ENCODE measurements at places on chromosomes 16 and 17.

DNA sequence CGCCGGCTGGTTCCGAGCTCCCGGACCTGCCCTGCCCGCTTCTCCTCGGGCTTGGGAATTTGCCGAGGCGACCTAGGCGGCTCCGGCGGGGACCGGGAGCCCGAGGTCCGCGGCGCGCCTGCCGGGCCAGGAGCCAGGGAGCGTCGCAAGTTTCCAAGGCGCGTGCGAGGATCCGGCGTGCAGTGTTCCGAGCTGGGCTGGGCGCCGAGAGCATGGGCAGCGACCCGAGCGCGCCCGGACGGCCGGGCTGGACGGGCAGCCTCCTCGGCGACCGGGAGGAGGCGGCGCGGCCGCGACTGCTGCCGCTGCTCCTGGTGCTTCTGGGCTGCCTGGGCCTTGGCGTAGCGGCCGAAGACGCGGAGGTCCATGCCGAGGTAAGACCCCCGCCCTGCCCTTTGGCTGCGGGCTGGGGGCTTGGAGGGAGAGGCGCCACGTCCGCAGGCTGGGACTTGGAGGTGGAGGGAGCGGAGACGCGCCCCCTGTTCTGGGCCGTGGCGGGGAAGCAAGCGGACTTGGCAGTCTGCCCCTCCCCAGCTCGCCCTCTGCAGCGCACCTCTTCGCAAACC is 668 bp downstream of the MMP15 start:
- no peak for DNase-seq

- DNase-seq: no peak
Measured at GRCh38 chr17:29412780-29413565, 22.8 kb downstream of the TAOK1 start.

DNA sequence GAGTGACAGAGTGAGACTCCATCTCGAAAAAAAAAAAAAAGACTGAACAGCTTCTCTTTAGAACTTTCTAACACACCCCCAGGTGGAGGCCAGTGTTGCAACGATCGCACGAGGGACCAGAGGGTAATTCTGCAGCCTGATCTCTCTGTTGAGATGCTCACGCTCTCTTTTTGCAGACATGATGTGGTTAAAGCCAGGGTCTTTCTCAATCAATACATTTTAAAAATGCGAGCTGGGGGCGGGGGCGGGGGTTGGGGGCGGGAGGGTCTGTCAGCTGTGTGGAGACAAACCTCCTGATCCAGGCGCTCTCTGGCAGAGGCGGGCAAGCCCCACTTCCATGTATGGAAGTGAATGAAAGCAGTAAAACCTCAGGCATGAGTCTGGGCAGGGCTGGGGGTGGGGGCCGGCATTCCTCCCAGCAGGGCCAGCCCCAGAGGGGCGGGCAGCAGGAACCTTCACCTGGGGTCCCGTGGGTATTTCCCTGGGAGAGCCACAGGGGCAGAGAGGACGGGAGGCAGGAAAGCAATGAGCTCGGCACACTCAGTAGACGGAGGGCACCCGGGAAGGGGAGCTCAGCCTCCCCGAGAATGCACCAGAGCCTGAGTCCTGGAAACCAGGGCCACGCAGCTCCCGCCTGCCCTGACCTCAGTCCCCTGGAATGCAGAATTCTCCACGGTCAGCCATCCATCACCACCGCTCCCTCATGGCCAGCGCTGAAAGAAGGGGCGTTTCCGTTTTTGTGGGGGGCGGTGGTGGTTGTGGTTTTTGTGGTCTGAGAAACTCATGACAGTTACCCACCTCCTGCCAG is 28.0 kb downstream of the NXN start:
- DNase-seq: no peak

GRCh38 chr16:80459331-80459777 is 81.4 kb upstream of the DYNLRB2 start:
- DNase-seq: no peak

DNA sequence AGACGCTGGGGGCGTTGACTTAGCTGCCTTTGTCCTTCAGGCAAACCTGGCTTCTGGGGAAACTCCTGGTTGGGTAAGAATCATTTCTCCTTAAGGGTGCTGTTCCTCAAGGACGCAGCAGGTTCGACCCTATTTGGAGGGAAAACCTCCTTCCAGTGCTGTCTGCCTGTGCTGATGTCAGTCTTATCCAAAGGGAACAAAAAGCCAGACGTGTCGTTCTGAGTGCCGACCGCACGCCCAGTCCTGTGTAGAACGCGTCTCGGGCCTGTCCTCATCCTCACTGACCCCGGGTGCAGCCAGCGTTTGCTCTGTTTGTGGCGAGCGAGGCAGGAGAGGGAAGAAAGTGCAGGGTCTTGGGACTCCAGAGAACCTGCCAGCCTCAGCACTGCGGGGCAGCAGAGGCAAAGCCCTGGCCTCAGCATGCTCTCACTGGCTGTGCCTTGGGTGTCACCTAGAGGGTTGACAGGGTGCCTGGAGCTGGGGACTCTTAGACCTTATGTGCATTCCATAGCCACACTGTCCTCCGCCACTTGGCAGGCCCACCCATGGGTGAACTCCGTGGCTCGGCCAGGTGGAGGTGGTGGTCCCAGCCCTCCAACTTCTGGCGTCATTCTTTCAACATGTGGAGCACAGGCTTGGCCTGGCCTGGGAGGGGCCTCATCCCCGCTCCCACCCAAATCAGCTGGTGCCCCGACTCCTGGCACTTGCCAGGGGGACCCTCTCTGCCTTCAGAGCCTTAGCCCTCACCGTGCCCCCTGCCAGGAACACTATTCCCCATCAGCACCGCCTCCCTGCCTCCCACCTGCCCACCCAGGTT is 6.0 kb downstream of the SNN start:
- DNase-seq: no peak

- DNase-seq: no peak
Measured at GRCh38 chr17:82898976-82899514, 59.2 kb upstream of the ZNF750 start.

DNA sequence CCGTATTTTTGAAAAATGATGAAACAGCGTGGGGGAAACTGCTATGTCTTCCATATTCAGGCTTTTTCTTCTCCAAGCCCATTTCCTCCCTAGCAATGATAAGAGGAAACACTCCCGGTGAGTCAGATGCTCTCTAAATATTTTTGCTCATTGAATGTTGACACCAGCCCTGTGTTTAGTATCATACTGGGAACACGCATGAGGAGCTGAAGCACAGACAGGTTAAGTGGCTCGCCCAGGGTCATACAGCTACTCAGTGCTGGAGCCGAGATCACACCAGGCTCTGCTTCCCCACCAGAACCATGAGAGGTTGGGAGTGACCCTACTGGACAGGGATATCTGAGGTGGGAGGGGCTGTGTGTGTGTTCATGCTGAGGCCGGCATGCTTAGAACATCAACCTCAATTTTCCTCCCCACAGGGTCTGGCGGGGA is 37.8 kb upstream of the ADGRG1 start:
- no peak for DNase-seq

- peak; percentile 74 for DNase-seq
Measured at GRCh38 chr17:8120520-8121406, 2.4 kb upstream of the ALOXE3 start.

GRCh38 chr17:39547713-39548478 is 59.8 kb downstream of the NEUROD2 start:
- peak; percentile 53 for DNase-seq

DNA sequence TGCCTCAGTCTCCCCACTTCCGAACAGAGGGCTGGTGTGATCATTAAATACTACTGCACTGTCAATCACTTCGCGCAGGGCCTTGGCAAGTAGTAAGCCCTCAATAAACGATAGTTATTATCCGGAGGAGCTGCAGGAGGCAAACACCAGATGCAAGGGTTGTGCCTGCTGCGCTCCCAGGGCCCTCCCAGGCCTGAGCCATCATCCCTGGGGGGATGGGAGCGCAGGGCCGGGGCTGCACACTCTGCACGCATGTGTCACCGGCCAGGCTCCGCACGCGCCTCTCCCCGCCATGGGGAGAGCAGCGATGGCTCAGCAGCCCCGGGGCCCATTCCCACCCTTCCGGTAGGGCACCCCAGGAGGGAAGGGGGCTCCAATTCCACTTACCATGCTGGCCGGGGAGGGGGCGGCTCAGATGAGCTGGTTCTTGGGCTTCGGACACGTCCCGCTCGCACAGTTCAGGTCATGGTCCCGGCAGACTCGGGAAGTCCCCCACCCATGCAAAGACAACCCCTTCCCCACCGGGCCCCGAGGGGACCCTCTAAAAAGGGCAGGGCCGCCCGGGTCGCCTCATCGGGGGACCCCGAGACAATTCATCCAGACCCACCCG is 681 bp downstream of the XPO6 start:
- DNase-seq: peak; percentile 60

DNA sequence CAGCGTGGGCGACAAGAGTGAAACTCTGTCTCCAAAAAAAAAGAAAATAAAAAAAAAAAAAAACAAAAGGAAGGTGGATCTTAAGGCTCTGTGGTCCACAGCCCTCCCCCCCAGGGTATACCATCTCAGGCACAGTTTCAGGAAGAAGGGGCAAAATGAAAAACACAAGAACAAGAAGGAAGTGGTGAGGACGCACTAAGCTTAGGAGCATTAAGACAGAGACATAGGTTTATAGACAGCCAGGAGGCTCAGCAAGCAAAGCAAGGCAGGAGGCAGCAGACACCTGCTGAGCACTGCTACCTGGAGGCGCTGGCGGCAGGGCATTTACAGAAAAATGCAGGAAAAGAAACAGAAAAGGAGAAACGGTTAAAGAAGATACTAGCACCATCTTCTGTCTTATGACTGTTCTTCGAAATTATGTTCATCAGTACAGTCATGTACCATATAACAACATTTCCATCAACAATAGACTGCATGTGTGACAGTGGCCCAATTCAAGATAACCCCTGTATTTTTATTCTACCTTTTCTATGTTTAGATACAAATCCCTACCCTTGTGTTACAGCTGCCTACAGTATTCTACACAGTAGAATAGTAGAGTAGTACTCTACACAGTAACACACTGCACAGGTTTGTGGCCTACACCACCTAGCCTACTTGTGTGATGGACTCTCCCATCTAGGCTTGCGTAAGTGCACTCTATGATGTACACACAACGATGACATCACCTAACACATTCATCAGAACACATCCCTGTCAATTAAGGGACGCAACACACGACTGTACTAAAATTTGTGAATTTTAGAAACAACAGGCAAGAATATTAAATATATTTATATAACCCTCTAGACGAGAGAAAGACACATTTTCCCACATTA is 62.5 kb downstream of the XPO6 start:
- no peak for DNase-seq

- DNase-seq: peak; percentile 100
Measured at GRCh38 chr17:1716076-1716911, 6.1 kb upstream of the TLCD2 start.

DNA sequence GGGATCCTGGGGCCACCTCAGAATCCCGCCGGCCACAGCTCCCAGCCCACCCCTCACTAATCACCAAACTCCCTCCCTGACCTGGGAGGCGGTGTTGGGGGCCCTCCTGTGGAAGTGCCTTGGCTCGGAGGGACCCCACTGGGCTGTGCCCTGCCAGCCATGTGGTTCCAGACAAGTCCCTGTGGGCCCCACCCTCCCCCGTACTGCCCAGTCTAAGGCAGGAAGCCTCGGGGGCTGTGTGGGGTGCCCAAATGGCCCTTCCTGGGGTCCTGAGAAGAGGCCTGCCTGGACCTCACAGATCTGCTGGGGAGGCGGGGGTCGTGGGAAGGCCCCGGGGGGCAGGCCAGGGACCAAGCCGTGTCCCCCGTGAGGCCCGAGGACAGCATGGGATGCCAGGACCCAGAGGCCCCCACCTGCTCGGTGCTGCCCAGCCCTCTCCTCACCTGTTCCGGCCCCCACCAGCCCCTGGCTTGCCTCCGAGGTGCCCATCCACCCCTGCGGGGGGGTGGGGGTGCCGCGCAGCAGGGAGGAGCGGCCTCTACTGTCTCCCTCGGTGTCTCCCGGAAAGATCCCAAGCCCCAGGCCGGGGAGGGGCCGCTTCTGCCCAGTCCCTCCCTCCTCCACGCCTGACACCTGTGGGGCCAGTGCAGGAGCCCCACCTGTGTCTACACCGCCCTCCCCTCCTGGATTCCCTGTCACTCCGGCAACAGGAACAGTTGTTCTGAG is 9.3 kb upstream of the KREMEN2 start:
- DNase-seq: no peak
